ENCODE measurements at places on chromosomes 4 and X.

GRCh38 chrX:54230435-54231148 lies 47.5 kb upstream of the FAM120C start:
- DNase-seq, result no peak

DNA sequence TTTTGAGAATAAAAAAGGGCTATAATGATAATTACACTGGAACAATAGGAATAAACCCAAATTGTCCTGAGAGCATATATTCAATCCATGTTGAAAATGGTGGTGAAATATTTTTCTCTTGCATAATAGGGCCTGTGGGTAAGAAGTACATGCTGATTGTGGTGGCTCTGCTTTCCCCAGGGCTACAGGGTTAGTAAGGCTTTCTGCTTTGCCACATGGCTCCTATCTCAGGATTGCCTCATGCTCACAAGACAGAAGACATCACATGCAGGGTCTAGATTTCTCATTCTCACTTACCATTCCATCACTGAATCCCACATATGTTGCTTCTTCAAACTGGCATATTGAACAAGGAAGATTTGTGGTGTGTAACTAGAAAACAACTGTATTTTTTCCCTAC lies 12.4 kb upstream of the VEGFC start:
- no peak for DNase-seq

DNA sequence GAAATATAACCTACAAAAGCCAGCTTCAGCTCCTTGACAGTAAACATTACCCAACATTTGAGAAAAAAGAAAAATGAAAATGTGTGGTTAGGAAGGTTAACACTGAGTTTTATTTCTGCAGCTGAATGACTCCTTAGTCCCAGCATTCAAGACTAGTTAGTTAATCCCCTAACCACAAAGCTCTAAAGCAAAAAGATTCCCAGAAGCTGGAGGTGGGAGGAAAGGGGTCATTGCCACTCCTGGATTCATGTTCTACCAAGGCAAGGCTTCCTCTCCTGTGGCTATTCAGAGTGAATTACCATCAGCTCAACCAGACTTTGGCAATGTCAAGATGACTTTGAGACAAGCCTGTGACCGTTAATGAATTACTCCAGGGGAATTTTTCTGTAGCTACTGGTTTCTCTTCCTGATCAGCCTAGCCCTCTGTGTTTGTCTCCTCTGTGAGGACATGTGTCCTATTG lies 63.6 kb downstream of the HADH start:
- no peak for DNase-seq

DNA sequence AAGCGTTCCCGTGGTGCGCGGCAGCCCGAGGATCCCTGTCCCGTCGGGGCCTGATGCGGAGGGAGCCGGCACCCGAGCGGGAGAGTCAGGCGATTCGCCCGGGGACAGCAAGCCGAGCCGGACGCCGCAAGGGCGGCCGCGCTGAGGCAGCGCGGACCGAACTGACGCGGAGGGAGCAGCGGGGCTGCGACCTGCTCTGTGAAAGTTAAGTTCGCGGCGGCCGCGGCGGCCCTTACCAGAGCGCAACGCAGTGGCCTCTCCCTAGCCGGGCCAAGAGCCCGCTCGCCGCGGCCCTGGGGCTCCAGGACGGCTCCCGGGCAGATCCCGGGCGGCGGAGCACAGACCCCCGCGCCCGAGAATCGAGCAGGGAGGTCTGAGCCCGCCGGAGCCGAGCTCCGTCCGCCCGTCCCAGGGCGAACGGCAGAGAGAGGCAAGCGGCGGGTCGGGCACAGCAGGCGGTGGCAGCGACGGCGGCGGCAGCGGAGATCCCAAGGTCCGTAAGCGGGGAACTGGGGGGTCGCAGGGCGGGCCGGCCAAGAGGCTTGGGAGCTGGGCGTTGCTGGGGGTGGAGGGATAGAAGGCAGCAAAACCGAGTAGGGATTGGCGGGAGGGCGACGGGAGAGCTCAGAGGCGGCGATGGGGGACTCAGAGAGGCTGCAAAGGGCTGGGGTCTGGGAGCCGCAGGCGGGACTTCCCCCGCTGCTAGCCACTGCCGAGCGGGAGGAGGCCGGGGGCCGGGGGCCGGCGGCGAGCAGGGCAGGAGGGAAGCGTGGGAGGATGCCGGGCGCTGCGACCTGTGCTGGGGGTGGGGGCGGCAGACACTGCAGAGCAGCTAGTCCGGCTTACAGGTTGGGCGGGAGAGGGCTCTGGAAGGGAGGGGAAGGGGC lies 1.0 kb downstream of the GPR50 start:
- no peak for DNase-seq

DNA sequence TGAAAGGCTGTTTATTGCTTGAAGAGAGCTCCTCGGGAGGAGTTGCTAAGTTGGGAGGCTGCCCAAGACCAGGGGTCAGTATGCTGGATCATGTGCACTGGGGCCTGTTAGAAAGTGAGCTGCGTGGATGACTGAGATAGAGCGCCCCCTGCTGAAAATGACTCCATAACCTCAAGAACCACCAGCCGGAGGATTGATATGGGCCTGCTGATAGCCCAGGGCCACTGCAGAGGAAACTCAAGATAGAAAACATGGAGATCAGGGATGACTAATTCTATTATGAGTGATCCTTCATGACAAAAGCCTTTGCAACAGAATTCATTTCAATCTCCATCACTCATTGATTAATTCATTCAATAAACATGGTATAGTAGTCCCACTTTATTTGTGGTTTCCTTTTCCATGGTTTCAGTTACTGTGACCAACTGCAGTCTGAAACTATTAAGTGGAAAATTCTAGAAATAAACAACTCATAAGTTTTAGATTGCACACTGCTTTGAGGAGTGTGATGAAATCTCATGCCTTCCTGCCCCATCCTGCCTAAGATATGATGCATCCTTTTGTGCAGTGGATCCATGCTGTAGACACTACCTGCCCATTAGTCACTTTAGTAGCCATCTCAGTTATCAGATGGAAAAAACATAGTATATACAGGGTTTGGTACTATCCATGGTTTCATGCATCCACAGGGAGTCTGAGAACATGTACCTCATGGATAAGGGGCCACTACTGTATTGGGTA lies 126.7 kb upstream of the MBNL3 start:
- DNase-seq, result peak; percentile 48

GRCh38 chr4:172357006-172357540 lies 543.9 kb downstream of the GALNTL6 start:
- no peak for DNase-seq

GRCh38 chr4:113788888-113789287 lies 27.4 kb upstream of the CAMK2D start:
- no peak for DNase-seq

GRCh38 chr4:85600501-85600900 lies 125.6 kb downstream of the ARHGAP24 start:
- no peak for DNase-seq

GRCh38 chr4:16289897-16290554 lies 63.8 kb upstream of the TAPT1 start:
- peak; percentile 23 for DNase-seq
